Esophagus muscularis mucosa (tissue), 4 donors: ENCODE measurements at places on chromosomes 7 and 10. TPM values are rescaled to one million over a fixed set of nuclear protein-coding genes. Genes with fewer than 3 reads are reported as not detected.

DNA sequence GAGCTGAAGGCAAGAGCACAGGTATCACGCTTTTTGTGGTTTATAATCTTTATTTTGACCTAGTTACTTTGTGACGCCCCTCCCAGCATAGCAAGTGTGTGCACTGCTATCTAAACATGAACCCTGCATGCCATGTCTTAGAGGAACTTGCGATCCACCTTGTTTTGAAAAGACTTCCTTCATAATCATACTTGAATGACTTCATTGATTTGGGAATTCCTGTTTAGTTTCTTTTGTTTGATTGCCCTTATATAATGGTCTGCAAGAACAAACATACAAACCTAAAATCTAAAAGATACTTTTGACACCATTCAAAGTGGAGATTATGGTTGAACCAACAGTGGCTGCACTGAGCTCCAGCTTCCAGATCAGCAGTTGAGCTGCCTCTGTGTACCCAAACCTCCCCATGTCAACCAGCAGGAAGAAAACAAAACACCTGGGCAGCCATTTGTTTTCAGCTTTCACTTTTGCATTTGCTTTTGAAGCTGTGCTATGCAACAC lies 132.6 kb downstream of the CELF2 start:
- no peak overlapping the region for H3K27ac ChIP-seq
- peaks cover 91% of the 10 kb centered on the region for H3K4me1 ChIP-seq
- no peak for DNase-seq
- H3K36me3 ChIP-seq: no peaks in the 10 kb centered on the region
- H3K27me3 ChIP-seq: no peaks in the 10 kb centered on the region
- no peak overlapping the region for H3K4me3 ChIP-seq

- no peaks in the 10 kb centered on the region for H3K27me3 ChIP-seq
- H3K4me3 ChIP-seq: no peak overlapping the region
- H3K36me3 ChIP-seq: peaks cover 83% of the 10 kb centered on the region
- no peak overlapping the region for H3K27ac ChIP-seq
- H3K4me1 ChIP-seq: peaks cover 11% of the 10 kb centered on the region
Observed at GRCh38 chr10:87053111-87053510, 33.0 kb downstream of the FAM25A start.

NEUROG3 gene
- total RNA-seq: not detected

BAIAP2L1 gene
- total RNA-seq: 1.7 TPM

FBXL13 gene
- total RNA-seq: 0.52 TPM

GRCh38 chr7:118755067-118755625 lies 530.6 kb downstream of the ANKRD7 start:
- no peak for DNase-seq
- H3K27ac ChIP-seq: no peak overlapping the region
- no peaks in the 10 kb centered on the region for H3K4me1 ChIP-seq
- H3K27me3 ChIP-seq: no peaks in the 10 kb centered on the region
- H3K36me3 ChIP-seq: no peaks in the 10 kb centered on the region

GRCh38 chr7:140732416-140732815 lies 35.9 kb downstream of the NDUFB2 start:
- H3K27ac ChIP-seq: no peak overlapping the region
- no peaks in the 10 kb centered on the region for H3K36me3 ChIP-seq
- DNase-seq: no peak
- no peak overlapping the region for H3K4me3 ChIP-seq

SPDYE16 gene
- 0.19 TPM for total RNA-seq

DNA sequence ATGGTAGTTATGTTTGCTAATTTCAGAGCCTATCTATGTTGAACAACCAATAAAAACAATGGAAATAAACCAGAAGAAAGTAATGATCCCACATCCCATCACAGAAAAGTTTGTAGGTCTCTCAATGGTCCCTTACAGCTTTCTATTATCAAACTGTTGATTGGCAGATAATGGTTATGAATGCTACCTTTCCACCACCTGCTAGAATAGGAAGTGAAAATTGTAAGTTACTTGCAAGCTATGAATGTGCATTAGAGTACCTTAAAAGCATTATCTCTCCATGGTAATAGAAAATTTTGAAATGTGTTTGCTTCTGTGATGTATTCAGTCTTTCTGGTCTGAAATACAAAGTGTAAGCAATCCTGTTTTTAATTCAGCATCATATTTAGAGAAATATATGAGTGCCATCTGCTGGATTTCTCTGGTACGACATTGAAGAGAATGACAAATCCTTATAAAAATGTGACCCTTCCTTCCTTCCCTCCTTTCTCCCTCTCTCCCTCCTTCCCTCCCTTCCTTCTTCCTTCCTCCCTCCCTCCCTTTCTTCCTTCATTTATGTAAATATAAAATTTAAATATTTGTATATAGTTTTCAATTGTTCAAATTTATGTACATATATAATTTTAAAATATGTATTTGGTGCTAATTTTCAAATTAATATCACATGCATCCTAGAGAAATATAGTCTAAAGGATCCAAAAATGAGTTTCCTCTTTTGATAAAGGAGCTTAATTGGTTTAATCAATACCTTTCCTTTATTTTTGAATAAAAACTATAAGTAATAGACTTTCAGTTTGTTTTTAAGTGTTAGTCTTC lies 41.4 kb upstream of the PNLIPRP3 start:
- H3K36me3 ChIP-seq: no peaks in the 10 kb centered on the region
- no peak overlapping the region for H3K27ac ChIP-seq
- H3K4me1 ChIP-seq: no peaks in the 10 kb centered on the region
- DNase-seq: no peak
- no peak overlapping the region for H3K4me3 ChIP-seq

- peaks cover 2% of the 10 kb centered on the region for H3K4me1 ChIP-seq
- DNase-seq: no peak
- H3K36me3 ChIP-seq: no peaks in the 10 kb centered on the region
Observed at GRCh38 chr7:155339474-155339873, 41.8 kb downstream of the INSIG1 start.

GRCh38 chr10:76126607-76127527 lies 695.4 kb downstream of the LRMDA start:
- no peaks in the 10 kb centered on the region for H3K27me3 ChIP-seq
- DNase-seq: peak; percentile 55
- H3K27ac ChIP-seq: no peak overlapping the region
- no peaks in the 10 kb centered on the region for H3K36me3 ChIP-seq
- no peaks in the 10 kb centered on the region for H3K4me1 ChIP-seq

CALCR gene
- not detected for total RNA-seq

MNX1 gene
- total RNA-seq: not detected

INSYN2A gene
- total RNA-seq: 0.42 TPM

GRCh38 chr7:90701021-90701420 lies 104.9 kb downstream of the CDK14 start:
- no peak for DNase-seq
- no peak overlapping the region for H3K27ac ChIP-seq
- H3K36me3 ChIP-seq: no peaks in the 10 kb centered on the region
- peaks cover 29% of the 10 kb centered on the region for H3K4me1 ChIP-seq
- H3K4me3 ChIP-seq: peak overlapping the region; percentile 42

GRCh38 chr10:5252177-5253037 lies 55.8 kb downstream of the AKR1C4 start:
- H3K27ac ChIP-seq: no peak overlapping the region
- no peaks in the 10 kb centered on the region for H3K27me3 ChIP-seq
- no peaks in the 10 kb centered on the region for H3K36me3 ChIP-seq
- H3K4me1 ChIP-seq: no peaks in the 10 kb centered on the region

GRCh38 chr10:96718304-96718990 lies 1.9 kb downstream of the PIK3AP1 start:
- no peaks in the 10 kb centered on the region for H3K36me3 ChIP-seq
- peak overlapping the region; percentile 56 for H3K4me3 ChIP-seq
- H3K27ac ChIP-seq: no peak overlapping the region

DNA sequence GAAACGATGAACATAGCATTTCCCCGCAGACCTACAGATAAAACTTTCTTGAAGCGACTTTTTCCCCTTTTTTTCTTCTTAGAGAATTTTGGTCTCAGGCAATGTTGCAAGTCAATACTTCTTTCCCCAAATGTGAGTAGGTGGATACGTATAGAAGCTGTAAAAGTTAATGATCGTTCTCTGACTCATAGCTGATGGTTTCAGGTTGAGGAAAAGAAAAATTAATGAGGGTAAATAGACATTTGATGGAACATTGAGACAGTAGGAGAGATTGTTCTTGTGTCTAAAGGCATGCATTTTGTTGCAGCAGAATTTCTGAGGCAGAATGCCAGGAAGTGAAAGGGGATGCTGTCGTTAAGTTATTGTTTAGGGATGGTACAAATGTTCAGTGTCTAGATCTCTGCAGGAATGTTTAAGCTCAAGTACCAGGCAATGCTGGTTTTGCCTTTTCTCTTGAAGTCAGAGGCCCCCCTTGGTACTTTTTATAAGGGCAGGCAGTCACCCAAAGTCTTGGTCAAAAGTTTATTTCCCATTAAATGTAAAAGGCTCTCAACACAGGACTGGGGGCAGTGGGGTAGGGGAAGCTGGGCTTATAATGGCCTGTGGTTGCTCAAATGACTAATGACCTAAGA lies 9.3 kb downstream of the TCF7L2 start:
- H3K36me3 ChIP-seq: no peaks in the 10 kb centered on the region
- no peak for DNase-seq
- no peaks in the 10 kb centered on the region for H3K27me3 ChIP-seq
- no peak overlapping the region for H3K4me3 ChIP-seq

TAS2R3 gene
- 2.1 TPM for total RNA-seq

- H3K27ac ChIP-seq: no peak overlapping the region
- no peaks in the 10 kb centered on the region for H3K27me3 ChIP-seq
- H3K4me3 ChIP-seq: no peak overlapping the region
- H3K36me3 ChIP-seq: no peaks in the 10 kb centered on the region
- DNase-seq: no peak
Observed at GRCh38 chr7:67637023-67637358, 640.4 kb downstream of the TYW1 start.

- no peak for DNase-seq
- H3K4me1 ChIP-seq: no peaks in the 10 kb centered on the region
- H3K36me3 ChIP-seq: no peaks in the 10 kb centered on the region
- no peak overlapping the region for H3K4me3 ChIP-seq
- no peak overlapping the region for H3K27ac ChIP-seq
Observed at GRCh38 chr10:120927352-120927751, 76.2 kb downstream of the WDR11 start.

- peak overlapping the region; percentile 56 for H3K27ac ChIP-seq
- peaks cover 17% of the 10 kb centered on the region for H3K4me1 ChIP-seq
- no peak for DNase-seq
- H3K36me3 ChIP-seq: peaks cover 100% of the 10 kb centered on the region
Observed at GRCh38 chr10:79299397-79300241, 47.6 kb upstream of the PPIF start.

FMC1 gene
- total RNA-seq: 26.4 TPM

DNA sequence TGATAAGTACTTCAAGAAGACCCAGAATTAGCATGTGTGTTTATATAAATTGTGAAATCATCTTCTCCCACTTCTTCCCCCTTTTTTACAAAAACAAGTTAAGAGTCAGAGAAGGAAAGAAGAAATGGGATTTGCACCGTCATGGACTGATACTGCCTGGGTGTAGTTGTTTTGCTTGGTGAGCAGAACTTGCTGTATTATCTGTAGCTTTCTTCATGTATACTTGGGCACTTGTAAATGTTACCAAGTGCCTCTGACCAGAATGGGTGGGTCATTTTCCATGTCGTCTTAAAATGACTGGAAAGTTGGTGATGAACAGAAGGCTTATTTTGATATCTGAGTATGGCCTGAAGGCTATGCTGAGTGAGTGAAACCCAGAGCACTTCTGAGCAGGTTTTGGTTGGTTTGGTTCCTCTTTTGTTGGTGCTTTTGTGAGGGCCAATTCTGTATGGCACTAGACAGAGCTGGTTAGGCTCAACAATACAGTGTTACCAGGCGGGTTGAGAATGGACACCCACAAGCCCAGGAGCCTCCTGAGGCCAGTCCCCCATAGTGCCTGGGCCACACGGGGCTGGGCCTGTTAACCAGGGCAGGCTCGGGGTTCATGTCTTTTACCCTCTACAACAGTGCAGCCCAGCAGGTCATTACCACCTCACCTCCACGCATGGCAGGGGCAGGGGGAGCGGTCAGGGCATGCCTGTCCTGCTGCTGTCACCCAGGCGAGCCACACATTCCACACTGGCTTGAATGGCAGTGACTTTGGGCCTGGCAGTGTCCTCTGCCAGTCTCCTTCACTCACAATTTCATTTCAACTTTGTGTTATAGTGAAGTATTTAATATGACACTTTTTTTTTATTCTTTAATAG lies 115.1 kb downstream of the CCNY start:
- no peak for DNase-seq
- peaks cover 93% of the 10 kb centered on the region for H3K4me1 ChIP-seq
- H3K36me3 ChIP-seq: no peaks in the 10 kb centered on the region
- H3K27me3 ChIP-seq: no peaks in the 10 kb centered on the region

DNA sequence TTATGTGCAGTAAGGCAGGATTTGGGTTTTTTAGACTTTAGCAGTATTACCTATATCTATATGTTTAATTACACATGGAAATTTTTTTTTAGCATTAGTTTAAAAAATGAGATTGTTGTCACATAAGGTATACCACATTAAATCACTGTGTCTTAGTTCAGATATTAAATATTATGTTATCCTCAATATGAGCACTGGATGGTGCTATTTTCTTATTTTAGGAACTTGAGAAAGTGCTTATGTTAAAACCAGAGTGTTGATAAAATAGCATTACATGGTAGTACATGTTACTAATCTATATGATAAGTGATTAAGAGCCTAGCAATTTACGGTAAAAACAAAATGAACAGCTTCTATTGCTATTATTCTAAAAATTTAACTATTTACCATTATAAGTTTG lies 28.8 kb downstream of the MIOS start:
- DNase-seq: no peak
- H3K27me3 ChIP-seq: no peaks in the 10 kb centered on the region
- peaks cover 22% of the 10 kb centered on the region for H3K36me3 ChIP-seq
- no peak overlapping the region for H3K27ac ChIP-seq

DNA sequence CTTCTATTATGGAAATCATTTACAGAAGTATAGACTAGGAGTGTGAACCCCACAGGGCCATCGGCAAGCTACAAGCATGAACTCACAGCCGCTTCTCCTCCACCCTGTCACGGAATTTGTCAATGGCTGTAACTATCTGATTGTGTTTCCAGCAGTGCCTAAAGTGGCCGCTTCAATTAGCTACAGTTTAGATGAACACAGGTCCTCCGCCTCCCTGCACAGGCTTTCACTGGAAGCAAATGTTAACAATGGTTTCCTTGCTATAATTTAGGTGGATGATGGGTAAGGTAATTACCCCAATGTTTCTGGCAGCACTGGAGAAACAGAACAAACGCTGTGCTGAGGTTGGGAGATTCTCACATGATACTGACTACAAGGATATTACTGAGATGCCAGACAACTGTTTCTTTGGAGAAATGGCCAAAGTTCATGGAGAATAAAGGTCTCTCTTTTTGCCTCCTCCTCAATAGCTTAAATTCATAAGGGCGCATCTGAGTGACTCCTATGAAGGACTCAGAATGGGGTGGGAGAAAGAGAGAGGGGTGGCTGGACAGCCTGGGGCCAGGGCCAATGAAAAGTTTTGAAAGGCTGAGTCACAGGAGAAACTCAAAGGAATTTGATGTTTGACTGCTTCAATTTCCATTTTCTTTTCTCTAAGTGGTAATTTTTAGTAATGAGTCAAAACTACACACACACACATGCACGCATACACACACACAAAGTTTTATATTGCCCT lies 78.9 kb downstream of the SVIL start:
- H3K4me3 ChIP-seq: no peak overlapping the region
- peak overlapping the region; percentile 69 for H3K27ac ChIP-seq
- H3K27me3 ChIP-seq: no peaks in the 10 kb centered on the region
- peaks cover 27% of the 10 kb centered on the region for H3K36me3 ChIP-seq
- peaks cover 79% of the 10 kb centered on the region for H3K4me1 ChIP-seq

GRCh38 chr7:43693687-43694398 lies 35.5 kb downstream of the COA1 start:
- no peak overlapping the region for H3K4me3 ChIP-seq
- H3K4me1 ChIP-seq: peaks cover 10% of the 10 kb centered on the region
- H3K27ac ChIP-seq: no peak overlapping the region
- DNase-seq: no peak
- H3K36me3 ChIP-seq: no peaks in the 10 kb centered on the region
- no peaks in the 10 kb centered on the region for H3K27me3 ChIP-seq

SPDYE8 gene
- not detected for total RNA-seq
